ENCODE measurements at places on chromosomes 7 and 10.
A peak's percentile ranks its signal among the peaks of the same experiment; 100 is the strongest.

GRCh38 chr10:90674461-90674860, 183.4 kb downstream of the HTR7 start:
- no peak for DNase-seq

DNA sequence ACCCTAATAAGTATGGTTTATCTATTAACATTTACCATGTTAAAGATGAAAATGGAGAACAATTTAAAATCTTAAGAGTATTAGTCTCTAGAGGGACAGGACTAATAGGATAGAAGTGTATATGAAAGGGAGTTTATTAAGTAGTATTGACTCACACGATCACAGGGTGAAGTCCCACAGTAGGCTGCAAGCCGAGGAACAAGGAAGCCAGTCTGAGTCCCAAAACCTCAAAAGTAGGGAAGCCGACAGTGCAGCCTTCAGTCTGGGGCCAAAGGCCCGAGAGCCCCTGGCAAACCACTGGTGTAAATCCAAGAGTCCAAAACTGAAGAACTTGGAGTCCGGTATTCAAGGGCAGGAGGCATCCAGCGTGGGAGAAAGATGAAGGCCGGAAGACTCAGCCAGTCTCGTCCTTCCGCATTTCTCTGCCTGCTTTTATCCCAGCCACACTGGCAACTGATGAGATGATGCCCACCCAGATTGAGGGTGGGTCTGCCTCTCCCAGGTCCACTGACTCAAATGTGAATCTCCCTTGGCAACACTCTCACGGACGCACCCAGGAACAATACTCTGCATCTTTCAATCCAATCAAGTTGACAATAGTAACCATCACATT, 140.8 kb upstream of the FAM20C start:
- DNase-seq = no peak

DNA sequence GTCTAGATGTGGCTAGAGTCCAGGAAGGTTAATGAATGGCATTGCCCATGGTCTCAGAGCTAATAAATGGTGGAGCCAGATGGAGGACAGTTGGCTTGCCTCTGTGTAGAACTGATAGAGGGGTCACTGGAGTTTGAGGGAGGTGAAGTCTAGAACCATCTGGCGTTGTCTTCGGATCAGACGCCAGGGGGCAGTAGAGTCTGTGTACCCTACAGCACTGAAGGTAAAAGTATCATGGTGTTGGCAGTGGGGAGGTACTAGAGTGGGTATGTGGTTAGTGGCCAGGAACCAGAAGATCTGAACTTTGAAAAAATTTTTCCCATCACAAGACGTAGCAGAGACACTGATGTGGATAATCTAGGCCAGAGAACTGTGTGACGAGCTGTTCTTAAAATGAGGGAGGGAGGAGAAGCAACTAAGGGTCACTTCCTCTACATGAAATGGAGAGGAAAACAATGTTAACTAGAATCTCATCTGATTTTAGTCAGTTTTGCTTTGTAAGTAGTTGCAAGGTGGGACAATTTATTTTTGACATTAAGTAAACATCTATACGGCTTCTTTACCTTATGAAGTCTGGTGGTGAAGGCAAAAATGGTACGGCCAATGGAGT, 227.9 kb upstream of the PRSS58 start:
- DNase-seq = peak; percentile 52

DNA sequence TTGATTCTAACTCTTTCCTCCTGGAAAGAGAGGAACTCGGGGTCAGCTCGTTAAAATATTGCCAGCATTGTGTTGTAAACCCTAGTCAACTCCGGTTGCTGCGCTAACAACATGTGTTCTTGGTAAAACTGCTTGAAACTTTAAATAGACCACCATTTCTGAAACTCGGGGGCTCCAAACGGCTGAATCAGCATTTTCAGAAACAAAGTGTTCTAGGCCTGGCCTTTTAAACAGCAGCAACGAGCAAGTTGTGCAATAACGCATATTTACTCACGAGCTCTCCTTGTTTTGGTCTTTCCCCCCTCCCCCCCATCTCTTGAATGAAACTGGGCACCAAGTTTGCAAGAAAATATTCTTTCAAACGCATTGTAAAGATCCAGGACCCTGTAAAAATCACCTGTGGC, 9.2 kb upstream of the GRB10 start:
- peak; percentile 52 for DNase-seq

DNA sequence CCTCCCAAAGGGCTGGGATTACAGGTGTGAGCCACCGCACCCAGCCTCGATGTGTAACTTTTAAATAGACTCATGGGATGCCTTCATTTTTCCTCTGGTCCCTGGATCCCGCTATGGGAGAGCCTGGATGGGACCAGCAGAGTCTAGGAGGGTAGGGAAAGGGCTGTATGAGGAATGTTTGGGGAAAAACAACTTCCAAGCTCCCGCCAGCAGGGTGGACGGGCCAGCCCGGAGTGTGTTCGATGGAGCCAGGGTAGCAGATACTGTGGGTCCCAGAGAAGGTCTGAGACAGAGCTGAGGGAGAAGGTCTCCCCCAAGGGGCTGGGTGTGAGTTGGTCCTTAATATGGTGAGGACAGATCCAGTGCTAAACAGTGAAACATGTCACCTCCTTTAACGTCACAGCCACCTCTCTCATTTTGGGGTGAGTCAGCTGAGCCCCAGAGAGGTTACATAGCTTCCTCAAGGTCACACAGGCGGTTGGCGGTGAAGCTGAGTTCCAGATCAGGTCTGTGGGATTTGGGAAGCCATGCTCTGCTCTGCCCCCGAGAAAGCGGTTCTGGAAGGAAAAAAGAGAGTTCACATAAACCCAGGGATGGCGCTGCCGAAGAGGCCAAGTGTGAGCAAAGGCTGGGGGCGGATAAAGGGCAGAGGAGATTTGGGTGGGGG, 66.4 kb downstream of the MYL10 start:
- DNase-seq = no peak

DNA sequence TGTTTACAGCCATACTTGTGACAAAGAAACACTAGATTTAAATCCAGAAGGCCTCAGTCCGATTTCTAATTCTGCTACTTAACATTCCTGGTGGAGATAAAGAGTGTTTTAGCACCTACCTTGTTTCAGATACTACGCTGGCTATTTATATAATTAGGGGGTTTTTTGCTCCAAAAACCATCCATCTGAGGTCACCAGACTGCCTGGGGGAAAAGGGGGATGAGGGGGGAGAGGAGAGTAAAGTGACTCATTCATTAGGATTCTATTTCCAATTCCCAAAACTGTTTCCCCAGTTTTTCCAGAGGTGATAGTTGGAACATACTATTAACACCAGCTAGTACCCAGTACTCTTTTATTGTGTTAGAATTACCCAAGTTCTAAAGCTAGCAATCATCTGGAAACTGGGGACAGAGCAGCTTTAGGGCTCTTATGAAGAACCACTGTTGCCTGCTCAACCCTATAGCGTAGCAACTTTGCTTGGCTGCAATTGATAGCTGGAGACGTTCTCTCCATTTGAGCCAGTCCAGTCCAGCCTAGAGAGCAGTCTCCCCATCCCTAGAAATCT, 6.6 kb downstream of the GCC1 start:
- no peak for DNase-seq

All from common myeloid progenitor, CD34-positive (primary cell).